K562 (cell line): ENCODE measurements at places on chromosomes 1 and 21. TPM values are rescaled to one million over a fixed set of nuclear protein-coding genes. Genes with fewer than 3 reads are reported as not detected.

GRCh38 chr1:42266253-42267135 is 68.5 kb downstream of the FOXJ3 start:
- DNase-seq = no peak
- peaks cover 32% of the 10 kb centered on the region for H3K36me3 ChIP-seq
- no peaks in the 10 kb centered on the region; the same call in 1 of the 2 replicates for H3K4me1 ChIP-seq

DNA sequence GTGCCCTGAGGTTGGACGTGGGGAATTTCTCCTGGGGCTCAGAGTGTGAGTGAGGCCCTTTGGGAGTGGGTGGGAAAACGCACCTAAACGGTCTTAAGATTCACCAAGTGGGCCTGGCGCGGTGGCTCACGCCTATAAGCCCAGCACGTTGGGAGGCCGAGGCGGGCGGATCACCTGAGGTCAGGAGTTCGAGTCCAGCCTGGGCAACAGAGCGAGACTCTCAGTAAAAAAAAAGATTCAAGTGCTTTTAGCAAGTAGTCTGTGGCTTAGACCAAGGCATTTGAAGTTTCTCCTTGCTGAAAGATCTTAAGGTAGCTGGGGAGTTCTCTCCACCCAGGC is 1.4 kb downstream of the RPS8 start:
- peaks cover 13% of the 10 kb centered on the region for H3K4me1 ChIP-seq
- DNase-seq = no peak

DNA sequence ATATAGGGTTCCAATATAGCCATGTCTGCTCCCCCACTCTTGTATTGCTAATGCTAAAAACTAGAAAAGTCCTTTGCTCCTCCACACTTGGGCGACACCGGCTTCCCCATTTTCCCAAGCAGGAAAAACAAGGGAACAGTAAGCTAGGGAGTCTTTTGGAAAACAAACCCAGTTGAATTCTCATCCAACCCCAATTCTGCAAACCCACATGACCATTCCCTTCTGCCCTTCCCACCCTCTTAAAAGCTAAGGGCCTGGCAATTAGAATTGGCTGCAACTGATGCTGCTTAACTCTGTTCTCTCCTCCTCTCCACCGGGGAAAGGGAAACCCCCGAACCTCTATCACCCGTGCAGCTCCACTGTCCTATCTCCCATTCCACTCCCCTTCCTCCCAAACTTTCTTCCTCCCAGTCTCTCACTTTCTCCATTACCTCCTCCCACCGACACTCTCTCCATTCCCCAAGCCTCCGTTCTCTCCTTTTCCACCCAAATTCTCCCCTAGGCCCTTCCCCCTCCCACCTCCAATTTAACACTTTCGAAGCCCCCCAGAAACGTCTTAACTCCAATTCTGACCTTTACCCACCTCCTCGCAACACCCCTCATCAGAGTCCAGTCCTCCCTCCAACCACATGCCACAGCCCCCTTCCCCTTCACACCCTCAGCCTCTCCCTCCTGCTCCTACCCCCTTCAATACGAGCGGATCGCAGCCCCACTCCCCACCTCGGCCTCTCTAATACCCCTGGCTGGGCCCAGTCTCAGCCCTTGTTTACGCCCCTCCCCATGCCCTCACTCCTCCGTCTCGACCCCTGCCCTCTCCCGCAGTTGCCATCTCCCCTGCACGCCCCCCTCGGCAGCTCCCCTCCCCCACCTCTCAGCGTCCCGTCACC is 701 bp downstream of the DEDD start:
- peak overlapping the region; percentile 57 for H3K4me3 ChIP-seq
- peaks cover 7% of the 10 kb centered on the region; the same call in 1 of the 2 replicates for H3K4me1 ChIP-seq
- H3K36me3 ChIP-seq = peaks cover 40% of the 10 kb centered on the region
- peak overlapping the region; percentile 89 for H3K27ac ChIP-seq

GRCh38 chr21:31117128-31117916 is 79.0 kb upstream of the KRTAP19-8 start:
- H3K4me3 ChIP-seq = no peak overlapping the region
- no peak for DNase-seq
- H3K27me3 ChIP-seq = peaks cover 4% of the 10 kb centered on the region; the same call in 2 of the 3 replicates
- no peaks in the 10 kb centered on the region for H3K4me1 ChIP-seq
- no peak overlapping the region for H3K27ac ChIP-seq

GRCh38 chr21:45085700-45086099 is 11.3 kb downstream of the ADARB1 start:
- H3K4me1 ChIP-seq = no peaks in the 10 kb centered on the region; the same call in 1 of the 2 replicates
- no peak overlapping the region for H3K4me3 ChIP-seq
- no peak overlapping the region for H3K27ac ChIP-seq
- H3K36me3 ChIP-seq = no peaks in the 10 kb centered on the region; the same call in 2 of the 3 replicates
- DNase-seq = no peak

DNA sequence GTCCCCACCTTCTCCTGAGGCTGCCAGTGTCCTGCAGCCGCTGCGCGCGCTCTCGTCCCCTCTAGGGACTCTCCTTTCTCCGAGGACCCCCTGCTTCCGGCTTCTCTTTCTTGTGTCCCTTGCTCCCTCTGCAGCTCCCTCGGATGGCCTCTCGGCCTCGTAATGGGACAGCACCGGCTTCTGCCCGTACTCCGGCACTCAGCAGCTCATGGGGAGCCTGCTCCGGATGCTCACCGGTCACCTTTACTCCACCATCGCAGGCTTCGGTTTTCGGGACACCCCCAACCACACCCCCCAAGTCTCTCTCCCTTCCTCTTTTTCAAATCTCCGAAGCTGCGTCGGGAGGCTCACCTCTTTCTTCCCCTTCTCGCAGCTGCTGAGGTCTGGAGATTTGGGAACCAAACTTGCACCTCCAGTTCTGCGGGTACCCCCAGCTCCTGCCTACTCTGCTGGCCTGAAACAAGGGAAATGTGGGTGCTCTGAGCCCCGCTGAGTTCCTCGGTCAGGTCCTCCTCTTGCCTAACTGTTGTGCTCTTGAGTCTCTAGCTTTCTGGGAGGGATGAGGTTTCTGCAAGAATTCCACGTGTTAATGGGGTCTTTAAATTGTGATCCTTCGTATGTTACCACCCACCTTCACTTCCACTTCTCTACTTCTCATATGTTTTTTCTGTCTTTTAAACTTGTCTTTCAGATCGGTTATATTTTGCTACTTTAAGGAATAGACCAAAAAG is 930 bp downstream of the CDC14A start:
- H3K27me3 ChIP-seq = no peaks in the 10 kb centered on the region
- peak overlapping the region; percentile 91 for H3K4me3 ChIP-seq
- peak overlapping the region; percentile 98 for H3K27ac ChIP-seq
- peak; percentile 41 for DNase-seq
- peaks cover 37% of the 10 kb centered on the region for H3K4me1 ChIP-seq

DNA sequence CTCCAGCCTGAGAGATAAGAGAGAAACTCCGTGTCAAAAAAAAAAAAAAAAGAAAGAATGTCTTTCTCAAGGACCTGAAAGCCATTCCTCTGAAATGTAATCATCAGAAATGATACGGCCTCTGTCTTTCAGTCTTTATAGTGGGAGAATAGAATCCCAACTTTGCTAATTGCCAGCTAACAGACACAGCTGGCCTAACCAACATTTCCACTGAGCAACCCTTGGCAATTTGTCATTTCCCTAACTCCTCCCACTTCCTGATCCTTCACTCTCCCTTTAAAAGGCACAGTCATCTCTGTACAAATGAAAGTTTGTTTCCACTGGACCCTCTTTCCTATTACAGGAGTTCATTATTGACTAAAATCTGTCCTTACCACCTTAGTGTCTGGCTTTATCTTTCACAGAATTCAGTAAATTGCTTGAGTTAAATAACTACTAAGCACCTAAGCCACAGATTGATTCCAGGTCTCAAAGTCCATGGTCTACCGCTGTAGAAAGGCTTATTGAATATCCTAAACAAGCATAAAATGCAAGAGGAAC is 4.3 kb upstream of the CBR1 start:
- H3K27me3 ChIP-seq = no peaks in the 10 kb centered on the region
- no peak for DNase-seq
- no peak overlapping the region for H3K27ac ChIP-seq
- H3K36me3 ChIP-seq = no peaks in the 10 kb centered on the region

DNA sequence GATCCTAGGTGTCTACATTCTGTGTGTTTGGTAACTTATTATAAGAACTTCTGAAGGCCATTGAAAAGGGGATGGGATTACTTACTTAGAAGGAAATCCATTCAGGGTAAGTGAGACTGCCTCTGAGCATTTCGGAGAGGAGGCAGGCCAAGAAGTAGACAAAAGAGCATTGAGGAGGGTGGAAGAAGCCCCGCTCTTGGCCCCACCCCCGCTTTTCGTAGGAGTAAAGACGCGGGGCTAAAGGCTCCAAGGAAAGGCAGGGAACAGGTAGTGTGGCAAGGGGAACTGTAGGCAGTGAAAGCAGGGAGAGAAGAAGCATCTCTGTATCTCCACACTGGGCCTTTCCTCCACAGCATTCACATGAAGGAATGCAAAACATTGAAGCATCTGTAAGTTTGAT is 51.8 kb upstream of the GRIK1 start:
- H3K4me1 ChIP-seq = no peaks in the 10 kb centered on the region; the same call in 2 of the 3 replicates
- H3K27me3 ChIP-seq = no peaks in the 10 kb centered on the region
- no peak overlapping the region for H3K27ac ChIP-seq
- H3K36me3 ChIP-seq = no peaks in the 10 kb centered on the region
- no peak for DNase-seq
- H3K4me3 ChIP-seq = no peak overlapping the region

The ADAMTS5 gene
- total RNA-seq = 0.02 TPM in 1 of 2 replicates, not detected in the other

The C1orf53 gene
- 1.5 and 1.9 TPM in 2 replicates for total RNA-seq

The PRRC2C gene
- total RNA-seq = 218 and 237 TPM in 2 replicates

The TRIM45 gene
- 3.6 and 5.3 TPM in 2 replicates for total RNA-seq

The OR6N2 gene
- total RNA-seq = not detected in 2 replicates

The INTS3 gene
- total RNA-seq = 23.6 and 24.1 TPM in 2 replicates

The SPATA21 gene
- 0.13 TPM in 1 of 2 replicates, not detected in the other for total RNA-seq
